Stimulated activated CD8-positive, alpha-beta memory T cell treated with anti-CD3 and anti-CD28 coated beads, Interleukin-4, amount 100 ng/mL, for 1 hour (primary cell): ENCODE measurements at places on chromosomes 5 and 9.

- no peak for DNase-seq
Observed at GRCh38 chr9:6564360-6564759, 81.2 kb downstream of the GLDC start.

GRCh38 chr9:95820074-95820473 lies 55.4 kb upstream of the ERCC6L2 start:
- no peak for DNase-seq

- no peak for DNase-seq
Observed at GRCh38 chr9:398085-398484, 183.4 kb downstream of the DOCK8 start.

GRCh38 chr5:33556330-33557328 lies 115.9 kb downstream of the TARS1 start:
- DNase-seq = no peak

DNA sequence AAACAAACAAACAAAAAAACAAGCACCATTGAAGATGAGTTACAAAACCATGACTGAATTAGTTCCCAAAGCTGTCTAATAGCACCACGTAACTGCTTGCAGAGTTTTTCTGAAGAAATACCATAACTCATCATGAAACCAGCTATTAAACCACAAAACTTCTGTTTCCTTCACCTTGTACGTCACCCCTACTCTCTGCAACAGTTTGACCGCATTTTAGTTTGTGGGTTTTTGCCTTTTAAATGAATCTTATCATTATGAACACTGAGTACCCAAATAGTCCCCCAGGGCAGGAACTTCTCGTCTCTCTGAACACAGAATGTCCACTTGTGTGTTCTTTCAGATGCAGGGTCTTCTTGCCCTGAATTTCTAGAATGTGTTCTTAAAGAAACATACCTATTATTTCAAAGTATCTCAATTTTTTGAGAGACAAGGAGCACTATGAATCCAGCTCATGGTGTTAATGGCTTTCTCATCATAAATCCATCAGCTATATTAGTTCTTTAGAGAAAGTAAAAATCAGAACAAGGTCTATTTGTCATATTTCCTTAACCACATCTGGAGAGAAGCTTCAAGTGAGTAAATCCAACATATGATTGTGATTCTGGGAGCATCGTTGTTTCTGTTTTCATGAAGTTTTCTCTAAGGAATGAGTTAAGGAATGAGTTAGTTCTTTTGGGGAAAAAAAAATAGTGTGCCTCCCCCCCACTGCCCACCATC lies 210.6 kb downstream of the AUH start:
- DNase-seq = no peak
